Activated naive CD4-positive, alpha-beta T cell treated with anti-CD3 and anti-CD28 coated beads for 36 hours (primary cell): ENCODE measurements at places on chromosomes 5 and 9. TPM values are rescaled to one million over a fixed set of nuclear protein-coding genes. Genes with fewer than 3 reads are reported as not detected.
A peak's percentile ranks its signal among the peaks of the same experiment; 100 is the strongest.

DNA sequence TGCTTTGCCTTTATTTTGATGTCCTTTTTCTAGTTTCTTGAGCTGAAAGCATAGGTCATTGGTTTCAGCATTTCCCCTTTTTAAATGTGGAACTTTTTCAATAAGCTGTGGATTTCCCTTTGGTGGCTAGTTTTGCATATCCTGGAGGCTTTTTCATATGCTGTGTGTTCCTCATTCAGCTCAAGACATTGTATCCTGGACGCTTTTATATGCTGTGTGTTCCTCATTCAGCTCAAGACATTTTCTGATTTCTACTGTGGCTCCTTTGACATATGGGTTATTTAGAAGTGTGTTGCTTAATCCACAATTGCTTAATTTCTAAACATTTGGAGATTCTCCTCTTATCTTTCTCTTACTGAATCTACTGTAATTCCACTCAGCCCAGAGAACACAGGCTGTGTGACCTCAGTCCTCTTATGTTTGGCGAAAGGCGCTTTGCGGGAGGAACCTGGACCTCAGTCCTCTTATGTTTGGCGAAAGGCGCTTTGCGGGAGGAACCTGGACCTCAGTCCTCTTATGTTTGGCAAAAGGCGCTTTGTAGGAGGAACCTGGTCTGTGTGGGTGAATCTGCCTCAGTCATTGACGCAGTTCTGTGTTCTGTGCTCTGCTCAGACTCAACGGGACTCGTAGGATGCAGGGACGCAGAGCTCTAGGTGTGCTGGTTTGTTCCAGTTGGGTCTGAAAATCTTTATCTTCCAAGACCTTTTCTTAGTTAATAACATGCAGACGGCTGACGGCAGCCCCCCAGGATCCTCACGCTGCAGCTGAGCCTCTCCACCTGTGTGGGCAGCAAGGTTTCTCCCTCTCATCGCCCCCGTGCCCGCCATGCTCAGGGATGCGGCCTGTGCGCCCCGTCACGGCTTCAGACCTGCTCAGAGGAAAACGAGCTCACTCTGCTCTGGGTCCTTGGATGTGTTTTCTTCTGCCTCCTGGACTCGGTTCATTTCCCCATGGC lies 6.0 kb upstream of the SLC9A3 start:
- no peak for DNase-seq

- no peak for DNase-seq
These were observed 317.0 kb downstream of the ICE1 start for GRCh38 chr5:5739490-5739945.

- DNase-seq, result peak; percentile 10
These were observed 298.4 kb upstream of the PRDM9 start for GRCh38 chr5:23208959-23209431.

DNA sequence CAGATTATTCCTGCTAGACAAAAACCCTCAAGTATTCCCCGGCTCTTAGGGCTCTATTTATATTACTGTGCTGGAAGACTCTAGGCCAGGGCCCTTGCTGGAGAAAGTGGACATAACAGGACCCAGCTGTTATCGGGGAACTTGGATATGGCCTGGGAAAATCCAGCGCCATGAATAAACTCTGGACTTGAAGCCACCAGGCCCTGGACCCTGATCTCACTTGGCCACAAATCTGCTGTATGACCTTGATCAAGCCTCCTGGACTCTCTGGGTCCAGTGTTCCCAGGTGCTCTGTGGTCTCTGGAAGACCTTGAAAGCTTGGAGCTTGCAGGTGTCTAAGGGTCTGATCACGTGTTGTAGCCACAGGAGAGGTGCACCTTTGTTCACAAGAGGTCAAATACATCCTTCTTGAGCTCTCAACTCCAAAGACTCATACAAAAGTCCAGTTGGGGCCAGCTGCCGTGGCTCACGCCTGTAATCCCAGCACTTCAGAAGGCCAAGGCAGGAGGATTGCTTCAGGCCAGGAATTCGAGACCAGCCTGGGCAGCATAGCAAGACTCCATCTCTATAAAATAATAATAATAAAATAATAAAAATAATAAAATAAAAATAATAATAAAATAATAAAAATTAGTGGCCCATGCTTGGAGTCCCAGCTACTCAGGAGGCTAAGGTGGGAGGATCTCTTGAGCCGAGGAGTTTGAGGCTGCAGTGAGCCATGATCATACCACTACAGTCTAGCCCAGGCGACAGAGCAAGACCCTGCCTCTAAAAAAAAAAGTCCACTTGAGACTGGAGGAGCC lies 26.5 kb downstream of the COL27A1 start:
- DNase-seq, result no peak

DNA sequence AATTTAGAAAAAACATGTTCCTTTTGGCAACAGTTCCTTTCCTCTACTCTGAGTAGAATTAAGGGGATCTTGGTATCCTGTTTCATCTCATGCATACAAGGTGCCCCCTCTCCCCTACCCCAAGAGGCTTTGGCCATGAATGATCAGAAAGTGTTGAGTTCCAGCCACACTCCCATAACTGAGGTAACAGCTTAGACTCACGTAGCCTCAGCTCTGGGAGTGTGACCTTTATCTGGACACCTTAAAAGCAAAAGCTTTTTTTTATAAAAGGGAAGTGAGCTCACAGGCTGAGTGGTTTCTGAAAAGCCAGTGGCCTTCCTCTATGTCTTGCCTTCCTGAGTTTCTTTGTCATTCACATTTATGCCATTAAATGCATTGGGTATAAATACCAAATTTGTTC lies 900 bp upstream of the HAVCR2 start:
- peak; percentile 46 for DNase-seq

GRCh38 chr5:54927097-54927746 lies 58.2 kb downstream of the ESM1 start:
- no peak for DNase-seq

GRCh38 chr9:83538890-83539238 lies 663 bp upstream of the FRMD3 start:
- DNase-seq, result no peak

DNA sequence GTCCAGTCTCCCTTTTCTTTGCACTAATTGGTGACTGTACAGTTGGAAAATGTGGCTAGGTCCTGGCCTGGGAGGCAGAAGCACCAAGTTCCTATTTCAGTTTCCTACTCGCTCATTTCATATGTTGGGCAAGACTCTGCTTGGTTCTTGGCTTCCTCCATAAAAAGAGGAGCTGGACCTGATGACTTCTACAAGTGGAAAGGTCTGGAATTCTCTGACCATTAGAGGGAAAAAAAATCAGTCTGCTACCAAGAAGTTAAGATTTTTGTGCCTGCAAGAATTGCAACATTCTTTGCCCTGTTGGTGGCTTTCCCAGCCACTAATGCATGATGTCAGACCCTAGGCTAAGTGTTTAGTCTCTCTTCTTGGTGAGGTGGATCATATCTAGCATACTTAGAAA lies 91.5 kb downstream of the WDR41 start:
- no peak for DNase-seq

GRCh38 chr9:132862533-132862932 lies 15.6 kb downstream of the AK8 start:
- no peak for DNase-seq

The AJM1 gene
- 2.0 TPM for total RNA-seq

The PCDHB9 gene
- not detected for total RNA-seq

The DMRT1 gene
- not detected for total RNA-seq

The ADCY2 gene
- not detected for total RNA-seq
